ENCODE measurements at places on chromosomes 1 and 21.

GRCh38 chr21:39851002-39851618 lies 16.1 kb upstream of the PCP4 start:
- DNase-seq, result no peak

DNA sequence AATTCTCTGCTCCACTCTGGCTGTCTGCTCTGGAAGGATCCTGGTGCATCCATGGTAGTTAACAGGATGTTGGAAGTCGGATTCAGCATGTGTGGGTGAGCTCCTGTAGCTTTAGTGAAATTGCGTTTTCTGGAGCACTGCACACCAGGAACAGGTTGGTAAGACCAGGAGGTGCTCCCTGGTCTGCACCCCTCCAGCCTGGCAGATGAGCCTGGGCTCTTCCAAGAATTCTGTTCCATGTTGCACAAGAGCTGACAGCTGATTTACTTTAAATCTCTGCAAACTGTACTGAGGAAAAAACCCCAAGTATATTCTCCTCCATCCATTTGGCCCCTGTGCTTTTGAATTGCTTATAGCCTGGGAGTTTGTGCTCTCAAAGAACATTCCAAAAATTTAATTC lies 33.7 kb downstream of the KCNK1 start:
- no peak for DNase-seq

DNA sequence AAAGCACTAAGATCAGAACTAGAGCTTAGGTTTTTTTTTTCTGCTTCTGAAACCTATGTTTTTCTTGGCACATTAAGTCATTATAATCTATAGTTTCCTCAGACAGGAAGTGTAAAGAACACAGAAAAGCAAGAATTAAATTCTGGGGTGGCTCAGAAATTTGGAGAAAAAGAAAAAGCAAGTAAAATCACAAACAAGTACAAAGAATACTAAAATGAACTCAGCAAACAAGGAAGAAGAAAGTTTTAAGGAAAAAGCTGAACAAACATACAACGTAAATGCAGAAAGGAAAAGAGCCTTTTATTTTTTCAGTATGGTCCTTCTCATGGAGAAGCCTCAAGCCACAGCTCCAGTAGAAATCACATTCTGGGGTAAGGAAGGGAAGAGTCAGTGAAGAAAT lies 8.6 kb upstream of the CNN3 start:
- no peak for DNase-seq

GRCh38 chr1:1433804-1434130 lies 1.7 kb upstream of the VWA1 start:
- DNase-seq, result no peak

GRCh38 chr1:25145775-25146393 lies 86.4 kb downstream of the SYF2 start:
- no peak for DNase-seq

DNA sequence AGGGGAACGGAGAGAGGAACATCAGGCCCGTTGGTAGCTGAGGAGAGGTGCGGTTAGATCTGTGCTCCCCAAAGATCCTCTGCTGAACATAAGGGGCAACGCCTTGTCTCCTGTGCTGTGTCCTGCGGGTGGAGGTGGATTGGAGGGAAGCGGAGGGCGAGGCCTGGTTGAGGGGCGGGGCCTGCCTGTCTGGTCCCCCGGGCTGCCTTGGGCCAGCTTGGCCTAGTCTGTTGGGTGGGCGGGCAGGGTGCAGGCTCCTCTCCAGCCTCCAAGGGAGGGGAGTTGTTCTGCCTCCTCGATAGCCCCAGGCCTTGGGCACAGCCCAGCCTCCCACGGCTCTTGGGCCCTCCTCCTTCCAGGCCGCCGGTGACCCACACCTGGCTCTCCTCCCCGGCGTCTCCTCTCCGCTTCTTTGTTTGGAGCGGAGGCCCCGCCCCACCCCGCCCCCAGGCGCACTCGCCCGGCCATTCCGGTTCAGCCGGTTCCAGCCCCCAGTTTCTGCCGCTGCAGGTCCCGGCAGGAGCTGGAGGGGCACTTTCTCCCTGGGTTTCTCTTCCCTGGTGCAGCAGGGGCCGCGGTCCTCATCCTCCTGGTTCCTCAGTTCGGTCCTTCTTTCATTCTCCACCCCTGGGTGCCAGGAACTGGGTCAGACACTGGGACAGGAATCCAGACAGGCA lies 19.4 kb downstream of the PTPRF start:
- DNase-seq, result no peak

GRCh38 chr21:37461479-37461878 lies 94.9 kb downstream of the DYRK1A start:
- DNase-seq, result no peak
